ENCODE measurements at places on chromosomes 7 and 10.

GRCh38 chr7:46393142-46393541, 472.1 kb upstream of the IGFBP3 start:
- no peak for DNase-seq

DNA sequence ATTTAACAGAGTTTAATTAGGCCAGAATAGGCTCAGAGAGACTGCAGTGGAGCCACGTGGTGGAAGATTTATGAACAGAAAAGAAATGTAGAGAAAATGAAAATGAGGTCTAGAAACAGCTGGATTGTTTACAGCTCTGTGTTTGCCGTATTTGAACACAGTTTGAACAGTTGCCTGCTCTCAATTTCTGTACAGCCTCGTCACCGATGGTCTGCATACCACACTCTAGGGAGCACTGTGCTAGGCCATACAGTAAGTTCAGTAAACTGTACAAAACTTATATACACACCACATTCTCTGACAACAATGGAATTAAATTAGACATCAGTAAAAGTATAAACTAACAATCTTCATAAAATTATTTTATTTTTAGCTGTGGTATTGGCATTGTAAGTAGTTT, 11.1 kb upstream of the CYP2E1 start:
- DNase-seq, result no peak

- DNase-seq, result no peak
Observed at GRCh38 chr10:75887369-75887768, 455.9 kb downstream of the LRMDA start.

DNA sequence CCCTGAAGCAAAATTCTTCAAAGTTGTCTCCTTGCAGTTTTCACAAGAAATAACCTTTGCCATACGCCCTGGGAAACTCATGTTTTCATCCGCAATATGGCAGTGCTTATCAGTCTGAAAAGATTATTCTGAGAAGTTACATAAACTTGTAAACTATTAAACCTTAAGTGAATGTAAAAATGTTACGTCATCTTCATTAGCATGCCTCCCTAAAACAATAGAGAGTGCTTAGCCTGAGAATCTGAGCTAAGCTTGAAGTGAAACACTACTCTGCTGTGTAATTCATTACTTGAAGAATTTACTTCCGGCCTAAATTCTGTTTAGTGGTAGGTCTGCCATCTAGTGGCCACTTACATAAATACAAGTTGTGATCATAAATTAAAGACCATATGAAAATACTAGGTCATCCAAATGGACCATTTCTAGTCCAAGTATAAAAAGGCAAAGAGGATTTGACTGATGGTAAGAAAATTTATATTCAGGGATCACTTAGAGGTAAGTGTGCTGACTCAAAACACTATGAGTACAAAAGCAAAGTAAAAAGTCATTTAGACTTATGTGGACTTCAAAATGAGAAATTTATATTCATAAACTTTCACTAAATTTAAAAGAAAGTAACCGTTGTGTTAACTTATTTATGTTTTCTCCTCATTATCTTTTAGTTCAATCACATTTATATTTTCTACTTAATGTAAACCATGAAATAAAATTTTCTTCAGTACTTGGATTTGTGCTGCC, 745.1 kb upstream of the LRRTM3 start:
- DNase-seq, result no peak

GRCh38 chr10:11532306-11532705, 79.1 kb downstream of the USP6NL start:
- DNase-seq, result no peak

DNA sequence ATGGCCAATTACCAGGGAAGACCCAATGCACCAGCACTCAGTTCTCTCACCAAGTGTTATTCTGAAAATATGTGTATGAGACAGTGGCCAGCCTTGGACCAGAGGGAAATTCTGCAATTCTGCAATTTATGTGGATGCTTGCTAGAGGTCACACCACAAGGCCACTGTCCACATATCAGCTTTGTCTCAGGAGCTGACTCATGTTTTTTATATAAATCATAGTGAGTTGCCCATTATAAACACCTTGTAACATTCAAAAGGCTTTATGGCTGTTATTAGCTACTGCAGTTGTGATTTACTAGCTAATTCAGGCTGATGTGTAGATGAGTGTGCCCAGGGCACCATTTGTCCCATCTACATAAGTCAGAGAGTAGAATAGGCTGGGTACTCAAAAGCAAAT, 649.0 kb downstream of the LRMDA start:
- DNase-seq, result peak; percentile 25

DNA sequence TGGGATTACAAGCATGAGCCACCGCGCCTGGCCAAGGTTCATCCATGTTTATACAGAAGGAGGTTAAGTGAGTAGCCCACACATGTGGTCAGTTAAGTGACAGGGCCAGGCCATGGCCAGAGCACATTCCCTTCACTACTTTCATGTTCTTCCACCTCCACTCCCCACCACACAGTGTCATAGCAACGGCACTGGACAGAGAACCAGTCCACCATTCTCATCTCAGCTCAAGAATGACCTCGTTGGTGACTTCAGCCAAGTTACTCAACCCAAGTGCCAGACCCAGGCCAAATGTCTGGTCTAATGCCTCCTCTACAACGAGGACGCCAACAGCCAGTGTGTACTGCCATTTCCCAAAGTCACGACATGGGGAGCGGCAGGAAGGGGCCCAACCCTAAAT, 62.4 kb downstream of the INHBA start:
- DNase-seq, result no peak

DNA sequence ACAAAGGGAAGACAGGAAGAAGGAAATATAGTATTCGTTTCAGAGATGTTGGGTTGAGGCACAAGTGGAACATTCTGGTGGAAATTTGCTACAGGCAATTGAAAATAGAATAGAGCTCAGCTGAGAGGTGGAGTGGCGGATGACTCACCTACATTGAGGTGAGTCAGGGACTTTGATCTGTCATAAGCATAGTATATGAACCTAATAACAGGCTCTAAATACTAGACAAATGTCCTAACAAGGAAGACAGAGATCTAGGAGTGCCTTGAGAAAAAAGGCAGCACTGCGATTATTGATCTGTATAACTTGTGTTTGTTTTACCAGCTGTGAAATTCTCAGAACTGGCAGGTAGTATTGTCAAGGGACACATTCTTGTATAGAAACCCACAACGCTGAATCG, 907 bp upstream of the IFRD1 start:
- no peak for DNase-seq

GRCh38 chr7:90592033-90592432, 4.1 kb upstream of the CDK14 start:
- no peak for DNase-seq

DNA sequence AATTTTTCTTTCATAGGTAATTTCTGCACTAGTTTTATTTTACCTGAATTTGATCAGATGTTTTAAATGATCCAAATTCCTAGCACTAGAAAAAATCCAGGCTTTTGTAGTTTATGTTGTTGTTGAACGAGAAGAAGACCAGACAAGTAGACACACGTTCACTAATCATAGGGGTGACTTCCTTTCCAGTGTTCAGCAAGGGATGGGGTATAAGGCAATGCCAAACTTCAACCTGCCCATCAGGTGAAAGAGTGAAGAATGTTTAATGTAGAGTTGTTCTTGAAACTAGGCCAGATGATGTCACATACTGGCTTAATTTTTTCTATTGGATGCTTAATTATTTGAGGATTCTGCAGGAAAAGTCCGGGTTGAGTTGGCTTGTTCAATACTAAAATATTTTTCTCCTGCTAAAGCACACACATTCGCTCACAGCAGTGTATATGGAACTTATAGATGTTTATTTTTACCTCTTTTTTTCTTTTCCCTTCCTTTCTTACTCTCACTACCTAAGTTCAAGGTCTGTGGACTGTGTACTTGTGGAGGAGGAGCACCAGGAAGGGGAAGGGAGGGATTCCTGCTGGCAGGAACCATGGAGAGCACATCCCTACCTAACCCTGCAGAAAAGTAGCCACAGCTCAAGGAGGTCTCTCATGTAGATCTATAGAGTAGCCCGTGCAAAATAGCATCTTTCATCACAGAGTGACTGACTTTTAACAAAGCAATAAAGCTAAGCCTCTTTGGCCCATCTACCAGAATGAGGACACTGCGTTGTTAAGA, 23.1 kb upstream of the AKR1E2 start:
- DNase-seq, result no peak

- DNase-seq, result no peak
Observed at GRCh38 chr7:75938921-75939320, 24.0 kb downstream of the POR start.

DNA sequence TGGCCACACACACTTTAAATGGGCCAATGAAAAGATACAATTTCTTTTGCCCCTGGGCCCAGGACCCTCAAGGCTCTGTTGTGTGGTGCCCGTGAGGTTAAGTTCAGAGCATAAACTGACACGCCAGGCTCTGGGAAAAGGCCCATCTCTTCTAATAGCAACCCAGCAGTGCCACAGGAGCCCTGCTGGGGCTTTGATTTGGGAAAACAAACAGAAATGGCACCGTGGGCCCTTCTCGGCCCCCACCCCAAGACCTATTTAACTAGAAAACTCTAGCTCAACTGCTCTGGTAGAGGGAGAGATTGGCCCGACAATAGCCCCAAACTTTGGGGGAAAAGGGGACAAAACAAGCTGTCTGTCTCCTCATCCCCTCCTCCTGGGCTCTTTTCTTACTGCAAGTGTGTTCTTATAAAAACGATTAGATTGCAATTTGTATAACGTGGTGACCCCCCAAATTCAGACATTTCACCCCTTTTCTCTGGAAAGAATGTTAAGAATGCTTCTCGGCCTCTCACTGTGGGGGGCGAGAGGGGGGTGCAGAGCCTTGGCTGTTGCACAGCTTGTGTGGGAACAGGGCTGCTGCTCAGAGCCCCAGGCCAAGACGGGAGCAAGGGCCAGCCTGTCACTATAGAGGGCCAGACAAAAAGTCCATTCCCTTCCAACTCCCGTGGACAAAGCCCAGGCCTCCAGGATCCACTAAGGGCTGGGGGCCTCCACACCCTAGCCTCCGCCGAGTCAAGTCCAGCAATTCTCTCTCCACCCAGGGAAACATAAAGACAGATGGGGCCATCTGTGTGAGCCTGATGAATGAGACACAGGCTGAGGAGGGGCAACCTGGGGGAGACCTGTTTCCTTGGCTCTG, 26.8 kb downstream of the DPCD start:
- no peak for DNase-seq

GRCh38 chr10:86756511-86757112, at the start of gene BMPR1A:
Gene BMPR1A (plus strand): TSS chr10:86756619. CDS start chr10:86876019, 119,400 bp downstream.
- peak; percentile 98 for DNase-seq

DNA sequence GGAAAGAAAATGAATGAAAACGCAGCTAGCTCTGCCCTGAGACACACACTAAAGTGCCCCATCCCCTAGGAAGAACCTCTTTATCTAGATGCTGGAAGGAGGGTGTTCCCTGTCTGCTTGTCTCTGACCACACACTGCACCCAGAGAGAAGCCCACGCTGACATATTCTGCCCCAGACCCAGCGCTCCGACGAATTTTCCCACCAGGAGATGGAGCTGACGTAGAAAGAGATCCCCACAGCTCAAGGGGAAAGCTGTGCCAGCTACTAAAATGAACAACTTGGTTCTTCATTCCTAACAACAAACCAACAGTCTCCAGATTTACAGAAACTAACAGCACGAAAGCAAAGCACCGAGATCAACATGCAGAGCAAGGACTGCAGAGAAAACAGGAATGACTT, 73.3 kb downstream of the KIAA1549 start:
- no peak for DNase-seq

- no peak for DNase-seq
Observed at GRCh38 chr7:146412781-146413180, 296.2 kb downstream of the CNTNAP2 start.

DNA sequence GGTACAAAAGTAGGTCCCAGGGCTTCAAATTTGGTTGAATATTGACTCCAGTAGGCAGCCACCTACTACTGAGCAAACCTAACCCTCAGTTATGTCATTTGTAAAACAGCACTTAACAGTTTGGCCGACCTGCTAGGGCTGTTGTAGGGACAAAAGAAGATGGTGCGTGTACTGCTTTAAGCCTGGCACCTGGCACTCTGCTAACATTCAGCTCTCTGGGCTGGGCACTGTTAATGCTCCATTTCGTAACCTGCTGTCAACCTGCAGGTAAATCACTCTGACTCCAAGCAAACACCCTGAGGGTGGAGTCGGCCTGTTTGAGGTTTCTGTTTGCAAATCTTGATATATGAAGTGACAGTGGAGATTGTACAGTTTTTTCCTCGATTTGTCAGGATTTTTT, 7.2 kb downstream of the ZKSCAN1 start:
- DNase-seq, result no peak

DNA sequence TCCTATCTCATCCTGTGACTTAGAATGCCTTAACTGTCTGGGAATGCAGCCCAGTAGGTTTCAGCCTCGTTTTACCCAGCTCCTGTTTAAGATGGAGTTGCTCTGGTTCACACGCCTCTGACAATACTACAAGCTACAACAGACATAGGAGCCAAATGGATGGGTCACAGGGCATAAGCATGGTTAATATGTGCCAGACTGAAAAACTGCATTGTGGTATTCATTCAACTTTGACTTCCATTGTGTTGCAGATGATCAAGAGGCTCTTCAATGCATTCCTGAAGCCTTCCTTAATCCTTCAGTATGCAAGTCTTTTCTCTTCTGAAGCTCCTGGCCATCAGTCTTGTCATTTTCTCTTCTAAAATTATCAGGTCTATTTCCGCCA, 20.3 kb upstream of the RNF32 start:
- no peak for DNase-seq

GRCh38 chr10:95601116-95601719, 40.0 kb upstream of the SORBS1 start:
- DNase-seq, result peak; percentile 87

DNA sequence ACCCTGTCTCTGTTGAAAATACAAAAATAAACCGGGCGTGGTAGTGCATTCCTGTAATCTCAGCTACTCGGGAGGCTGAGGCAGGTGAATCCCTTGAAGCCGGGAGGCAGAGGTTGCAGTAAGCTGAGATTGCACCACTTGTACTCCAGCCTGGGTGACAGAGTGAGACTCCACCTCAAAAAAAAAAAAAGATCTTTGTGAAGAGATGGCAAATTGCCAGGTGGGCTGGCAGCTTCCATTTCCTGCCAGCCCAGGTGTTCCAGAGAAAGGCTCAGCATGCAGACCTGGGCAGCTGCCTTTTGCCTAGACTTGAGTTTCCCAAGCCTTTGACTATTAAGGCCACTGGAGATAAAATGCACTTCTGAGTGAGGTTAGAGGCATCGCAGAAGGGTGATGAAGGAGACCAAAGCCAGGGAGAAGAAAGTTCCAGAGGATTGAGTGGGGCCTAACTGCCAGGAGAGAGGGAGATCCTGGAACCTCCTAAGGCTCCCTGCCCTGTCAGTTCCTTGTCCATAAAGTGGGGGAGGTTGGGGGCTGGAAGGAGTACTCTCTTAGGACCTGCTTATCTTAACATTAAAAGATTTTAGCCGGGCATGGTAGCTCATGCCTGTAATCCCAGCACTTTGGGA, 10.0 kb upstream of the DDIT4 start:
- DNase-seq, result no peak

- DNase-seq, result no peak
Observed at GRCh38 chr10:43197834-43198681, 59.8 kb downstream of the CSGALNACT2 start.

- DNase-seq, result no peak
Observed at GRCh38 chr7:47510786-47511185, 71.1 kb downstream of the TNS3 start.

- DNase-seq, result no peak
Observed at GRCh38 chr7:50953303-50953702, 170.6 kb upstream of the GRB10 start.

- no peak for DNase-seq
Observed at GRCh38 chr10:28593811-28594210, 60.9 kb downstream of the WAC start.

GRCh38 chr7:26664735-26665416, 199.5 kb downstream of the SKAP2 start:
- DNase-seq, result no peak
